T1000 (cell line): ENCODE measurements at places on chromosomes 16 and 17.
A peak's percentile ranks its signal among the peaks of the same experiment; 100 is the strongest.

GRCh38 chr17:13420878-13421277 lies 180.9 kb downstream of the HS3ST3A1 start:
- DNase-seq, result no peak

DNA sequence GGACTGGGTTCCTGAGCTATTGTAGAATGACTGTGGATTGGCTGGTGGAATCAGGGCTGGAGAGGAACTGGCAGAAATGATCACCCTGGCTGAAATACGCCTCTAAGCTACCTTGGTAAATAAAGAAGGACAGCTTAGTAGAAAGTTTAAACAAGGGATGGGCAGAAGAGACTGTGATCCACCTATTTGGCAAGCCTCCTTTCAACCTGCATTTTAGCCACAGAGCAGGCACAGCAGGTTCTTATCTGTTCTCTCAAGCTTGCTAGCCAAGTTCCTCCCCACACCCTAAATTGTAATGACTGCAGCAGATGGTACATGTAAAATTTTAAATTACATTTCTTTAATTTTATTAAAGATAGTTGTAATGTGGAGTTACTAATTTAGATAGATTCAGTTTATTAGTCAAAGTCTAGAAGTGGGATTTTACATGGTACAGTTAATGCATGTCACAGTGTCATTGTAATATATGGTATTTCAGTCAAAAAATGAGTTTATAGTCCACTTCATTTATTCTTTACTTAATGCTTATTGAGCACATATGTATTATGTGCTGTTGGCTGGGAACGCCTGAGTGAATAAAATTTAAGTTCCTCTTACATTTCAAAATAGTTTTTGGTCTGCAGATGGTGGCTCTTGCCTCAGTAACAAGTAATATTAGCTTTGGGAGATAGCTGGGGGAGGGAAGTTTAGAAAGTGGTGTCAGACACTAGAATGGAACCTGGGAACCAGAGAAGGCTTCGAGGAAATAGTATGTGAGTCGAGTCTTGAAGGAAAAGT lies 11.2 kb downstream of the EPN2 start:
- no peak for DNase-seq

DNA sequence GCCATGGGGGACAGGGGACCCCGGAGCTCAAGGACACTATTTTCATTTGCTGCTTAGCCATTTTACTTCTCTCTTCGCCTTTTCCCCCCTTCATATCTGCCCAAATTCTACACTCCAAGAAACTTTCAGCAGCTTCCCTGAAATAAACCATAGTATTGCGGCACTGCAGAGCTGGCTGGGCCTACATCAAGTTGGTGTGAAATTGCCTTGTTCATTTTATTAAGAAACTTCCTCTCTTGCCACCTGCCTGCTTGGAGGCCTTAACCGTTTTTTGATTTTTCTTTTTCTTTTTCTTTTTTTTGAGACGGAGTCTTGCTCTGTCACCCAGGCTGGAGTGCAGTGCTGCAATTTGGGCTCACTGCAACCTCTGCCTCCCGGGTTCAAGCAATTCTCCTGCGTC lies 7.4 kb upstream of the CPNE2 start:
- DNase-seq, result no peak

DNA sequence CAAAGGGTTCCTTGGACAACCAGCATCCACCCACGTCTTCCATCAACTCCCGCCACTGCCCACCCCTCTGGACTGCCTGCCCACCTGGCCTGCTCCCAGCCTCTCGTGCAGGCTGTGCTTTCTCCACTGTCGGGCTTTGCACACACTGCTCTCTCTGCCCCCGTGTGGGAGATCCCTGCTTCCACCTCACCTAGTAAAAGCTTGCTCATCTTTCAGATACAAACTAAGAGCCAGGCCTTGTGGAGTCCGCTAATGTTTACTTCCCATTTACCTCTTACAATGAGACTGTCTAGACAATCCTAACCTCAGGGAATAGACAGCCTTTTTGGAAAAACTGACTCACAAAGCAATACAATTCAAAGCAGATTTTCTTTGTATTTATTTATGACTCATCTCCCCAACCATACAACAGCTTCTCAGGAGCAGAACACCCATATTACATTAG lies 67.6 kb downstream of the USP31 start:
- DNase-seq, result no peak

DNA sequence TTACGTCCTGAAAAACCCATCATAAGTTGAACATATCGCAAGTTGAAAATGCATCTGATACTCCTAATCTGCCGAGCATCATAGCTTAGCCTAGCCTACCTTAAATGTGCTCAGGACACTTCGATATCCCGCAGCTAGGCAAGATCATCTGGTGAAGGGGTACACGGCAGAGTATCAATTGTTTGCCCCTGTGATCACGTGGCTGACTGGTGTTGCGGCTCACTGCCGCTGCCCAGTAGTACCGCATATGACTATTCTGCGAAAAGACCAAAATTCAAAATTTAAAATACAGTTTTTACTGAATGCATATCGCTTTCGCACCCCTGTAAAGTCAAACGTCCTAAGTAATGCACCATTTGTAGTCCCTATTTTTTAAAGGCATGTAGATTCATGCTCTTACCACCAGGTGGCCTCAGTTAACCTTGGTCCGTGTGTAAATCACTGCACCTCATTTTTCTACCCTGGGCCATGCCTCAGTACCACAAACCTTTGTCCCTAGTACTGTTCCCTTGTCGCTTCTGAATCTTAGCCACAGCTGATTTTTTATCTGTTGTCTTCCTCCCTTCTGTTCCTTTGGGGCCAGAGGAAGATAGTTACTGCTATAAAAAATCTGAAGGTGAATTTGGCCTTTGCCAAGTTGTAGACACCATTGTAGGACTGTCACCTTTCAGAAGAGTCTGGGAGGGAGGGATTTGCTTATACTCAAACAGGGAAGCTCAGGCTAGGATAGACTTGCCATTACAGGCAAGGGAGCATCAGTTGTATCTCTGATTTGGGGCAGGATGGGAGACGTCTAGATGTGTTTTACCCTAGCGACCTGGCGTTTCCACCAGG lies 34.4 kb downstream of the WWP2 start:
- no peak for DNase-seq

- no peak for DNase-seq
Measured at GRCh38 chr17:2398655-2399571, 1.9 kb downstream of the MNT start.

DNA sequence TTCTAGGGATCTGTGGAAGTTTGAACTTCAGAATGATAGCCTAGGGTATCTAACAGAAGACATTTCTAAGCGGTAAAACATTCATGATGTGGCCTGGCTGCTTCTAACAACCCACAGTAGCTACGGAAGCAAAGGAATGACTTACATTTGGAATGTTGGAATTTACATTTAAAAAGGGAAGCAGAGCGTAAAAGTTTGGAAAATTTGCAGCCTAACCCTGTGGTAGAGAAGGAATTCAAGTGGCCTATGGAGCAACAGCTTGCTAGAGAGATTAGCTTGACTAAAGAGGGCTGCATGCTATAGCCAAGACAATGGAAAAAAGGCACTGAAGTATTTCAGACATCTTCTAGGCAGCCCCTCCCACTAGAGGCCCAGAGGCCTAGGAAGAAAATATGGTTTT lies 50.1 kb downstream of the HNF1B start:
- no peak for DNase-seq

DNA sequence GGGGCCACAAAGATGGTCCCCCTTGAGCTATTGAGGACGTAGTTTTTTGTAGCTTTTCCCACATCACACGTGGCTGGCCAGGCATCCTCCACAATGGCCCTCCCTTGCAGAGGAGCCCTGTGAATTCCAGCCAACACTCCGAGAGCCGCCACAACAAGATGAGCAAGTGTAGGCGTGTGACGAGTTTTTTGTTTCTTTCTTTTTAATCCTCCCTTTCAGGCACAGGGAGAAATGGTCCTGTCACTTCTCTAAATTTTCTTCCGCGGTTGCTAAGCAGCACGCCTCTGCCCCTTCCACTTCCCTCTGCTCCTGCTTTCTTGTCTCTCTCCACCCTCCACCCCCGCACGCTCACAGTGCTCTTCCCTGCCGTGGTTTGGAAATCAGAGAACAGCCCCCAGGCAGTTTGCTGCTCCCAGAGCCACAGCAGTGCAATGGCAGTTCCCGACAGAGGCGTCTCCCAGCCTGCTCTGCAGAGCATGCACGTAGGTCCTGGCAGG lies 68.0 kb upstream of the MRTFB start:
- DNase-seq, result peak; percentile 14
